Urothelium cell line (cell line): ENCODE measurements at places on chromosomes 3 and 15.
A peak's percentile ranks its signal among the peaks of the same experiment; 100 is the strongest.

GRCh38 chr3:152879130-152879789 lies 44.3 kb downstream of the P2RY1 start:
- DNase-seq, result no peak

- DNase-seq, result no peak
Measured at GRCh38 chr3:102158080-102158740, 276.6 kb upstream of the ZPLD1 start.

DNA sequence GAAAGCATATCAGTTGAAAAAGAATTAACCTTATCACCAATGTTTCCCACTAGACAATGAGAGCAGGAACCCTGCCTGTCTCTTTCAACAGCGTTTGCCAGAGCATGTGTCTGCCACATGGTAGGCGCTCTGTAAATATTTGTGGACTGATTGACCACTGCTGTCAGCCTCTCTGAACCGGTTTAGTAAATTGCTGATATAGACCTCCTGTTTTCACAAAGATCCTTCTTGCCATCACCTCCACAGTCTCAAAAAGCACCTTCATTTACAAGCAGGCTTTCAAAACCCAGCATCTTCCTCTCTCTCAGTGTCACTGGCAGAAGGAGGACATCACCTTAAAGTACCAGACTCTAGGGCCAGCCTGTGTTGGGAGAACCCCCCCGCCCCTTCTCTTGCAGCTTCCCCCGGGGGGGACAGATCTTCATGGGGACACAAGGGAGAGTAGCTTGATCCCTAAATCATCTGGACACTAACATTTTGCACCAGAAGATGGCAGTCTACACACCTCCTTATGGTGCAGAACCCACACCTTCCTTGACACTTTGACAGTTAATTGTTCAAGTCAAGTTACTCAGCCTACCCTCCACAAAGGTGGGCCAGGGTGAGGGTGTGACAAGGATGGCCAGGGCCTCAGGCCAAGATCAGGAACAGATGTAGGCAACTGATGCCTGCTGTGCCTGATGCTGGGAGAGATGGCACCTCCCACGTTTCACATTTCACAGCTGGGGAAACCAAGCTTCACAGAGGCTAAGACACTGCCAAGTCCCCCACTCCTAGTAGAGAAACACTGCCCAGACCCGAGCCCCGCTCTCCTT lies 37.8 kb upstream of the USP3 start:
- DNase-seq, result peak; percentile 83

- peak; percentile 21 for DNase-seq
Measured at GRCh38 chr3:138916824-138917223, 30.1 kb downstream of the FOXL2 start.

DNA sequence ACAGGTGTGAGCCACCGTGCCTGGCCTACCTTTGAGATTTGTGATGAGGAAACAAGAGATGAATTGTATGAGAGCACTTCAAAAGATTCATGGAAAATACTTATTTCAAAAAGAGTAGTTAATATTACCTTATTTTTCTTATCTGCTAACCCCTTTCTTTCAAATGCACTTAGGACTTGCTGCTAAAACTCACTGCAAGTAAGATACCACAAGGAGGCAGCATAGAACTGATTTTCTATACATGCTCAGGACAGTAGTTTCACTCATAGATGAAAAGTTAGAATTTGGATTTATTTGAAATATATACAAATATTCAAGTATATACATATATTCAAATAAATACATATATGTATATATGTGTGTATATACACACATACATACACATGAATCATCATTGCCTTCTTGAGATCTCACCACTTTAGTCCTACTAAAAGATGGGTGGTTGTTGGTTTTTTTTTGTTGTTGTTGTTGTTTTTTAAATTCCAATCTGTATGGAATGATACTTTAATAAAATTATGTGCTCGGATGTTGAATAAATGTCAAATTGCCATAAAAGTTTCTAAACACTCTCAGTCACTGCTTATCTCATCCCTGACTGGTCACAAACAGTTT lies 2.4 kb downstream of the CCNDBP1 start:
- DNase-seq, result peak; percentile 36

DNA sequence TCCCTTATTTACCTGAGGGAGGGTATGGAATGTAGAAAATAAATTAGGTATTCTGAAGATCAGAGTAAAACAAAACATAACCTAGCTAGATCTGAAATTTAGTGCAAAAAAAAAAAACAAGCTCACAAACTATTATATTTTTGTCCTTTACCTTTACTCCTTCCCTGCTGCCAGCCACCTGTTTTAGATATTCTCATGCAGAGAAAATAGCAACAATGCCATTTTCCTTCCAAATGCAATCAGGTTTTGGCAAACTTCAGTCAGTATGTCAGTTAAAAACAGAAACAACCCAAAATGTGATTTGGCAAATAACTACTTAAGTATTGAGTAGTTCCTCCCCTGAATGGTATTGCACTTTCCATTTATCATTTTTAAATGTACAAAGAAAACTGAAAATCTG lies 35.8 kb downstream of the PEAK1 start:
- no peak for DNase-seq

DNA sequence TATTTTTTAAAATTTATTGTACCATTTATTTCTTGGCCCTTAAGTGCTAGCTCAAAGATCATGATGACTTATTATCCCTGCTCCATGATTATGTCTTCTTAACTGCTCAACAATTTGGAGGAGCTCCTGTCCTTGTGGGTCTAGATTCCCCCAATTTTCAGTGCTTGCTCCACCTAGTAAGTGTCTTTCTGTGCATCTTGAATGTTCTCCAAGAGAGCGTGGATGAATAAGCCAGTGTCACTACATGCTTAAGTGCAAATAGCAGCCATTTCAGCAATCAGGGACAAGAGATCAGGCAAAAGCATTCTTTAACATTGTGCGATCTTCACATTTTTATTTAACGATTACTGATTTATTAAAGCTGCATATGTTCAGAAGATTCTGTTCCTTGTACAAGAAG lies 99.4 kb downstream of the ALCAM start:
- no peak for DNase-seq

DNA sequence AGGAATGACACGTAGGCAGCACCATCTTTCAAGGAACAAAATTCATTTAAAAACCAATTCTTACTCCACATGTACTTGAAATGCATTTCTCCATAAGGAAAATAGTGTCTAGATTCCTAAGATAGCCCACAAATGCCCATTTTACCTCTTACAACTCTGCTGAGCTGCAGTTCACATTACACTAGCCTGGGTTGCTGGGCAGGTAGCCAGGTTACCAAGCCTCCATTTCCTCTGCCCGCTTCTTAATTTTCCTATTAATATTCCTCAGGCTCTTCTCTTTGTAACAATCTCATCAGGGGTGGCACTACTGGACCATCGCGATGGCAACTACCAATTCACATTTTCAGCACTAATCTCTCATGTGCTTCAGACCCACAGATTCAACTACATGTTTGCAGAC lies 10.8 kb downstream of the ATP13A3 start:
- DNase-seq, result no peak

- no peak for DNase-seq
Measured at GRCh38 chr3:18351823-18352744, 73.1 kb downstream of the SATB1 start.

- no peak for DNase-seq
Measured at GRCh38 chr15:57726411-57726810, 19.9 kb downstream of the POLR2M start.

DNA sequence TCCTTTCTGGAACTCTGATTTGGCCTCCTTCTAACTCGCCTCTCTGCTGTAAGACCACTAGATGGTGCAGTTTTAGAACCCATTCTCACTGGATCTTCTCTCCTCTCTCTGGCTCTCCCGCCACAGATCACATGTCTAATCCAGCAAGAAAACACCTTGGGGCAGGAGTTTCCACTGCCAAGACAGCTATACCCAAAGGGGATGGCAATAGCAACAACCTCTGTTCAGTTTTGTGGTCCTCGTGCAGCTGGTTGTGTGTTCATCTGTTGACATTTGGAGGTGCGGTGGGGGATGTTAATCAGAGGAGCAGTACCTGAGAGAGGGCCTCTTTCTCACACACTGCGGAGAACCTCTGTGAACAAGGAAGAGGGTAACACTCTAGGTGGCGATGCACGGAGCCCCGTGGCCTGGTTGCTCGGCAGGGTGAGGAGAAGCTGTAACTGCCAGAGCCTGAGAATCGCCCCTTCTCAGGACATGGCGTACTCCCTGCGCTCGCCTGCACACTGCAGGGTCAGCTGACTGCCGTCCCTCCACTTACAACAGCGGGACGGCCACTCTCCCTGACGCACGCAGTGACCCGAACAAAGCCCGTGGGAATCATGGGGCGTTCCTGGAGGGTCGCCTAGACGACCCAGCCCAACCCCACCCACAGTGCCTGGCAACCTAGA lies at the start of gene TEX55:
TEX55 (plus strand) TSS at position 666 of the 668 bp plus-strand sequence. CDS start 25 bp downstream, outside the sequence.
- peak; percentile 71 for DNase-seq

- DNase-seq, result no peak
Measured at GRCh38 chr3:11465744-11466616, 177.7 kb downstream of the VGLL4 start.

- no peak for DNase-seq
Measured at GRCh38 chr15:35058534-35059054, 26.5 kb downstream of the NANOGP8 start.

DNA sequence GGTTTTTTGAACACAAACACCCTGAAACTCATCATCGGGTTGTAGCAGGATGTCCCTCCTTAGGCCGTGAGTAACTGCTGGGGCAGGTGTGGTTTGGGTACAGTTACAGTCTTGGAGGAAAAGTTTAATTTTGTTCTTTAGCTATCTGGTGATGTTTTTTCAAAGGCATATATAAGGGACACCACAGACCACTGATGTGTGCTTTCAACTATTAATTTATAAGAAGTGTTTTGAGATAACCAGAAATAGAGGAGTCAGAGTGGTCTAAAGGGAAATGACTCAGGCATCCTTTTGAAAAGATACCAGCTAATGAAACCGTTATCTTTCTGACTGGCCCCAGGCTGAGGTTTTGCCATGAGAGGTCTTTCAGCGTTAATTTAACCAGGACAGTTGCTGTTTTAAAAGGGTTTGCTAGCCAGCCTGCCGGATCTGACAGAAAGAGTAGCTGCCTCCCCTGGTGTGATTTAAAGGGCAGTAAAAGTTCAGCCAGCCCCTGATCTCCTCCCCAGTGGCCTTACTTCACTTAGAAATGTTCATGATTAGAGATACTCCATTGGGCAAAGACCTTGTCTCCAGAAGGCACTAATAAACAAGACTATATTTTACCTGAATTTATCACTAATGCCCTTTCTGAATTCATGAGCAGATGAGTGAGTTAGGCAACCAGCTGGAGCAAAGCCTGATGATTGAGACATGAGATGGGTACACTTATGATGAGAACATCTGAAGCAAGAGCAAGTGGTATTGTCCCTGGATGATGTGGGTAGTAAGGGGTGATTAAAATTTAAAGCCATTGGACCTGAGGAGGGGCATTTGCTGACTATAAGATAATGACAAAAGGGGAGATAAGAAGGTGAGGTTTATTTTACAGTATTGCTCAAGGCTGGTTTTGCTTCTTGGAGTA lies 482.5 kb upstream of the TBL1XR1 start:
- DNase-seq, result no peak

DNA sequence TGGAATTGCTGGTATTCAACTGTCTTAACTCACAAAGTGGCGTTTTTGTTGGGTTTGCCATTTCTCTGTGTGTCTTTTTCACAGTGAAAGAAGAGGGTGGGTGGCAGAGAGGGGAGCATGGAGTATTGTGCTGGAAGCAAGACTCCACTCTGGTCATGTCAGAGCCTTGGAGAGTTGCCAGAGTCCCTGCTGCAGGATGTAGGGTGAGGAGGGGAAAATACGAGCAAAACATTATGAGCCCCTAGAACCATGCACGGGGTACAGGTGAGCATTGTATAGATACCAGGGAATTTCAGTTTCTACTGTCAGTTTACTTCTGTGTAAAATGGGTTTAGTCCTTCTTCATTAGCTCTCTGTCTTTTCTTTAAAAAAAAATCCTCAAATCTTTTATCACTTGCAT lies 249.9 kb downstream of the CACNA2D3 start:
- DNase-seq, result no peak

DNA sequence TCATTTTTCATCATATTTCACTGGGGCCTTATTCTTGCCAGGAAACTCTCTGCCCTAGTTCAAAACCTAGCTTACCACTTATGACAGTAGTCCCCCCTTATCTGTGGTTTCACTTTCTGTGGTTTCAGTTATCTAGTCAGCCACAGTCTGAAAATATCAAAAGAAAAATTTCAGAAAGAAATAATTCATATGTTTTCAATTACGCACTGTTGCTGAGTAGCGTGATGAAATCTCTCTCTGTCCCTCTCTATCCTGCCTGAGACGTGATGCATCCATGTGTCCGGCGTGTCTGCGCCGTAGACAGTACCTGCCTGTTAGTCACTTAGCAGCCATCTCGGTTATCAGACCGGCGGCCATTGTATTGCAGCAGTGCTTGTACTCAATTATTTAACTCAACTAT lies 369.9 kb upstream of the MCTP2 start:
- DNase-seq, result no peak

DNA sequence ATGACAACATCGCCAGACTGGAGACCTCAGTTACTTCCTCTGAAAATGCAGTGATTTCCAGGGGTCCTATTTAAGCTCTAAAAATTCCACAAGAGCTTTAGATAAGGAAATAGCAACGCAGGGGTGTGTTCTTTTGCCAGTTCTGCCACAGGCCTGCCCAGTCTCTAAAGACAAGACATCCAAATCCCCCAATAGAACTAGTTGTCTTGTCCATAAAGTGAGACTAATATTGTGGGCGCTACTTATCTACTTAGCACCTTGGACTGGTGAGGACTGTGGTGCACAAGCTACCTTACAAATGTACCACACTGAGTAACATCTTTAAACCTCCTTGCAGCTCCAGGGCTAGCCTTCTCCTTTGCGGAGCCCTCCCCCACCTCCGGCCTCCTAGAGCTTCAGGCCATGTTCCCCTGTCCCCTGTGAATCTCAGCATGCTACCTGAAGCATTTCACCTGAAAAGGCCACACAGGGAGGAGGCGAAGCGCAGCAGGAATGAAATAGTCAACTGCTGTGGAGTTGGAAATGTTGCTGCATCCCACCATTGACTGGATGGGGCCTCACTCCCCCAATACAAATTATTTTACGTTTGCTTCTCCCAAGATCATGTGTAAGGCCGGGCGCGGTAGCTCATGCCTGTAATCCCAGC lies 9.6 kb upstream of the LRRC2 start:
- no peak for DNase-seq

DNA sequence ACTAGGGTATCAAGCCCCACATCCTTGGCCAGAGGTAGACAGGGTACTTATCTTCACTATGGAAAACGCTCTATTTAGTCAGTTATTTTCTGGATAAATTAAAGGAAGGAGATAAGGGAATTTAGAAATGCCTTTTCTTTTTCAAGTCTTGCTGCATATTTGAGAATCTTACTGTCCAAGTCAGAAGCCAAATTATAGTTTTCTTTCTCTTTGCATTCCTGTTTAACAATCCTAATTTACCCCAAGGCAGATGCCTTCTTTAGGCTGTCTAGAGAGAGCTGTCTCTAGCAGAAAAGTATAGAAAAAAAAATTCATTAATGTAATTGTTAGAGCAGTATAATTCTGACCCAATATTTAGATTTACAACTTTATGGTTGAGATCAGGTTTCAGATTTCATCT lies 64.4 kb upstream of the TBC1D5 start:
- no peak for DNase-seq

DNA sequence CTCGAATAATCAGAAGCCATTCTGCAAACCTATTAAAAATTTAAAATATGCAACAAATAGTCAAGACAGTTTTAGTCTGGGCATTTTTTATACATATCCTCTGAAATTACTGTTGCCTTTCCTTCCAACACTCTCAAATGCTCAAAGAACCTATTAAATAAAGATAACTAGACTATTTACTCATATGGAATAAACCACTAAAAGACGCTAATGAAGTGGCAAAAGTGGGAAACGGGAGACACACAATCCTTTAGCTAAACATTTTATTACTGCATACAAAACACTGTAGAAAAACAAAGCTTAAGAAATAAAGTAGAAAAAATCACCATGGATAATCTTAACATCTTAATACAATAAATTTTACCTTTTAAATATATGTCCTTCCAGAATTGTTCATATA lies 75.4 kb downstream of the HERC1 start:
- no peak for DNase-seq
